ENCODE measurements at places on chromosomes 4 and X. TPM values are rescaled to one million over a fixed set of nuclear protein-coding genes. Genes with fewer than 3 reads are reported as not detected.

GRCh38 chr4:118032691-118033090 is 1.6 kb upstream of the NDST3 start:
- H3K36me3 ChIP-seq: peaks cover 6% of the 10 kb centered on the region
- H3K4me3 ChIP-seq: no peak overlapping the region
- no peaks in the 10 kb centered on the region for H3K4me1 ChIP-seq
- H3K27me3 ChIP-seq: peaks cover 14% of the 10 kb centered on the region
- H3K27ac ChIP-seq: no peak overlapping the region
- no peak for DNase-seq

DNA sequence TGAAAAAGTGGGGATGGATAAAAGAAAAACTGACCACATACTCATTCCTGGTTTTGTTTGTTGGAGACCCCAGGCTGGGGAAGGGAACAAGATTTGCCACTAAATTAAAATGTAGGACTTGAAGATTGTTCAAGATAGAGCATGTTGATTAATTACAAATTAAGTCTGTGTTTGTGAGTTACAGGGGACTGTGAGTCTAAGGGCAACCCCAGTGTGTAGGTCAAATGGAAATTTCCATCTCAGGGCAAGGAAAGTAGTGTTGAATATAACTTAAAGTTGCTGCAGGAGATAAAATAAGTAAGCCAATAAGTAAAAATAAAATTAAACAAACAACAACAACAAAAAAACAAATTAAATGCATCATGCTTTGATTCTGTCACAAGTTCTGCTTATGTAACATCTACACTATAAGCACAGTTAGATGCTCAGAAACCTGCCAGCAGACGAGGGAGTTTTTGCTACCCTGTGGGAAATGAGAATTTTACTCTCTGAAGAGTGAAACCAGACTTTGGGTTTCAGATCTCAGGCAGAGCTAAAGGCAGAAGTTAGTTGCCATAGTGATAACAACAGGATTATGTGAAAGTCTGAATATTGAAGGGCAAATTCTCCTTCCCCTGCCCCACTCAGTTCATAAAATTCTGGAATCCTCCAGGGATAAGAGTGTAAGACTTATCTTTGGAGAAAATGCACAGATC is 352.3 kb downstream of the GRXCR1 start:
- H3K4me1 ChIP-seq: no peaks in the 10 kb centered on the region
- no peak overlapping the region for H3K4me3 ChIP-seq
- H3K27me3 ChIP-seq: no peaks in the 10 kb centered on the region
- no peak for DNase-seq
- no peaks in the 10 kb centered on the region for H3K36me3 ChIP-seq

The PARM1 gene
- 0.39 TPM for total RNA-seq

The PPP4R3C gene
- not detected for total RNA-seq

DNA sequence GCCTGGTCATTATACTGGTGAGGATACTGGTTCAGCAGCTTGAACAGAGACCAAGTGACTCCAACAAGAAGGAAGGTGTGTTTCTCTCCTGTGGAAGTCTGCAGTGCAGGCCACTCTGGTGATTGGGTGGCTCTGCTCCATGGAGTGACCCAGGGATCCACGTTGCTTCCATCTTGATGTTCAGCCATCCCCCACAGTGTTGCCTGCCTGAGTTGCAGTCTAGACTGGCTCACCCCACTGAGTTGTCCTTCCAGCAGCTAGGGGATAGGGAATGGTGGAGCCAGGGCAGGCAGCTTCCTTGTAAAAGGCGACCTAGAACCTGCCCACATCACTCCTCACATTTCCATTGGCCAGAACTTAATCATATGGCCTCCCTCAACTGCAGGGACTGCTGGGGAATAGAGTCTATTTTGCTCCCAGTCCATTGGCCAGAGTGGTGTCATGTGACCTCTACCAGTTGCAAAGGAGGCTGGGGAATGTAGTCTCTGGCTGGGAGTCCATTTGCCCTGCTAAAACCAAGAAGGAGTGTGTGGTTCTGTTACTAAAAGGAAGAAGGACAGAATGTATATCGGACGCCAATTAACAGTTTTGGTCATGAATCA is 8.0 kb downstream of the MAN2B2 start:
- peaks cover 12% of the 10 kb centered on the region for H3K36me3 ChIP-seq
- no peaks in the 10 kb centered on the region for H3K27me3 ChIP-seq
- no peak overlapping the region for H3K27ac ChIP-seq
- H3K4me1 ChIP-seq: peaks cover 10% of the 10 kb centered on the region
- no peak overlapping the region for H3K4me3 ChIP-seq

DNA sequence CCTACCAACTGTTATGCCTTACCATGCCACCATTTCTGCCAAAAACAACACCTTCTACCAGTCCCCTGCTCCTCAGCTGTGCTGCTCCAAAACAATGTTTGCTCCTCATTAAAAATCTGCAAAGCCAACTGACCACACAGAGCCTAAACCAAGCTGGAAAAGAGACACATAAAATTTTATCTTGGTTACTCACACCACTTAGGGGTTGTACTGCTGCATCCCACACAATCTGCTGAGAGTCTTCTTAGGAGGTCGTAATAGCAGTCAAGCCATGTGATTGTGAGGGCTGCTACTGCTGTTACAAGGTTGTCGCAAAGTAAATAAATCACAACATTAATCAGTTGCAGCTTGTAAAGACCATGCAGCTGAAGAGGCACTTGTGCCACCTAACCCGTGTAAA is 607.4 kb upstream of the FAM241A start:
- no peak for DNase-seq
- H3K27me3 ChIP-seq: no peaks in the 10 kb centered on the region
- H3K36me3 ChIP-seq: no peaks in the 10 kb centered on the region
- no peak overlapping the region for H3K4me3 ChIP-seq

- peaks cover 6% of the 10 kb centered on the region for H3K4me1 ChIP-seq
- DNase-seq: peak; percentile 79
- H3K27ac ChIP-seq: peak overlapping the region; percentile 73
- H3K4me3 ChIP-seq: peak overlapping the region; percentile 56
These were observed 1.2 kb downstream of the PNPLA4 start for GRCh38 chrX:7925867-7926472.

The CWH43 gene
- total RNA-seq: not detected

The XAGE1B gene
- not detected for total RNA-seq

DNA sequence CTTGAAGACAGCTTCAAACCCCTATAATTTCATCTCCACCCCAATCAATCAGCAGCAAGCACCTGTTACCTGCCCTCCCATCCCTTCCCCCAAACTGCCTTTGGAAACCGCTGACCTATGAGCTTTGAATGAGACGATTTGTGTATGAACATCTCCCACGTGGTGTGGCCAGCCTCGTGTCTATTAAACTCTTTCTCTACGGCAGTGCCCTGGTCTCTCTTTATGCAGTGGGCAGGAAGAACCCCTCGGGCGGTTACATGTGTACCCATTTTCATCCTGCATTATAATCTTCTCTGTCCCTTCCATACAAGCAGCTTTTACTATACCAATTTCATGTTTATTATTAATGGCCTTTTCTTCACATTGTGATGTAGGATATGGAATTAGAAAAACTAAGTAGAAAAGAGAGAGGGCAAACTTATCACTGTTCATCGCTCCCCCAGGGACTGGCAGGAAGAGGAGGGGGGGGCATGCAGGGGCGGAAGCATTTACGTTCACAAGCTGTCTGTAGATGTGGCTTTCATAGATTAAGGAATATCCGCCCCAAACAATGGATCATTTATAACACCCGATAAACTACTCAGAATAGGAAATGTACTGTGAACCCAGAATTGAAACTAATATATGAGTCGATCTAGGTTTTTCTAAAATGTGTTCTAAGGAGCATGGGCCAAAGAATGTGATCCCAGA is 95.5 kb upstream of the ZNF518B start:
- H3K4me1 ChIP-seq: peaks cover 5% of the 10 kb centered on the region
- DNase-seq: no peak
- H3K36me3 ChIP-seq: no peaks in the 10 kb centered on the region
- no peak overlapping the region for H3K4me3 ChIP-seq
